Immature natural killer cell (primary cell): ENCODE measurements at places on chromosomes 3 and 15.

- no peak for DNase-seq
- no peaks in the 10 kb centered on the region for H3K27me3 ChIP-seq
- no peak overlapping the region for H3K4me3 ChIP-seq
Measured at GRCh38 chr3:96347289-96347688, 467.1 kb upstream of the EPHA6 start.

- no peaks in the 10 kb centered on the region for H3K36me3 ChIP-seq
- H3K27me3 ChIP-seq, result peaks cover 37% of the 10 kb centered on the region
- peaks cover 27% of the 10 kb centered on the region for H3K4me1 ChIP-seq
- H3K4me3 ChIP-seq, result no peak overlapping the region
Measured at GRCh38 chr15:94580211-94580885, 349.0 kb downstream of the MCTP2 start.

GRCh38 chr15:41780266-41780665 is 6.0 kb downstream of the MAPKBP1 start:
- no peak overlapping the region for H3K27ac ChIP-seq
- H3K36me3 ChIP-seq, result peaks cover 3% of the 10 kb centered on the region
- H3K4me1 ChIP-seq, result peaks cover 62% of the 10 kb centered on the region
- H3K27me3 ChIP-seq, result no peaks in the 10 kb centered on the region
- H3K4me3 ChIP-seq, result no peak overlapping the region
- DNase-seq, result no peak

DNA sequence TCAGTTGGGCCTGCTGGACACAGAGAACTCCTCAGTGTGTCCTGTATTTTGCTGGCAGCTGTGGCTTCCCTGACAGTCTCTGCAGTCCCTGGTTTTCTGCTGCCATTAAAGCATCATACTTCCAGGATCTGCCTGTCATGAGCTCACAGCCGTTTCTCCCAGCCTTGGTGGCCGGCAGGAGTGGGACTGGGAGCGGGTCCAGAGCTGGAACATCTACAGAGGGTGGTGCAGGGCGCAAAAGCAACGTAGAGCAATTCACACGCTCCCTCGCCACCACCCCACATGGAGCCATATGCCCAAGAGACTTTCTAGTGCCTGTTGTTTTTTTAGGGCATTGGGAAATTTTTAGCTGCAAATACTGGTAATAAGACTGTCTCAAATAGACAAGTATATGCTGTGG is 33.6 kb downstream of the ABTB1 start:
- H3K4me1 ChIP-seq, result no peaks in the 10 kb centered on the region
- no peak overlapping the region for H3K4me3 ChIP-seq
- no peaks in the 10 kb centered on the region for H3K36me3 ChIP-seq
- no peak for DNase-seq
- H3K27me3 ChIP-seq, result no peaks in the 10 kb centered on the region

DNA sequence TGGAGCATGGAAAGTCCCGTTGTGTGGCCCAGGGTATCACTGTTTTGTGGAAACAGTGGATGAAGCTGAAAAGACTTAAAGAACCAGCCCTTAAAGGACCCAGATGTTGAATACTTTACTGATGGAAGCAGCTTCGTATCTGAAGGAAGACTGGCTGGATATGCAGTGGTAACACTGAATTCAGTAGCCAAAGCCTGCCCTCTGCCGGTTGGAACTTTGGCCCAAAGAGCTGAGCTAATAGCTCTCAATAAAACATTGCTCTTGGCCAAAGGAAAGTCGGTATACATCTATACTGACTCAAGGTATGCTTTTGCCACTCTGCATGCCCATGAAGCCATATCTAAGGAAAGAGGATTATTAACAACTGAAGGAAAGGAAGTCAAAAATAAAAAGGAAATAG is 885.4 kb downstream of the PDCD6IP start:
- no peaks in the 10 kb centered on the region for H3K36me3 ChIP-seq
- no peak for DNase-seq
- no peak overlapping the region for H3K4me3 ChIP-seq
- no peaks in the 10 kb centered on the region for H3K4me1 ChIP-seq
- H3K27ac ChIP-seq, result no peak overlapping the region

DNA sequence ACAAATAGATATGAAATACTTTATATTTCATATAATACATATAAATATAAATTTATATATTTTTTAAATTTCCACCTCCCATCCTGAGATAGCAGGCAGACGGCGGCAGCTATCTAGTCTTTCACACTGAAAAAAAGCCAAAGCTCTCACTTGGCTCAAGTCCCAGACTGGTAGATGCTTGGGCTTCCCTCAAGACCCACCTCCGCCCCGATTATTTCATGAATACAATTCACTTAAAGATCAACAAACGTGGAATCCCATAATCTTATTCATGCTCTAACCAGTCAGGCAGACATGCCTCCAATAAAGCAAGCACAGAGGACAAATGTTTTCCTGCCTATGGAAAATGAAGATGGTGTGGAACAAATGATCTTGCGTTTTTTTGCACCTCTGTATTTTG is 275.9 kb upstream of the NR2F2 start:
- H3K4me3 ChIP-seq, result no peak overlapping the region
- peaks cover 25% of the 10 kb centered on the region for H3K27me3 ChIP-seq
- H3K27ac ChIP-seq, result no peak overlapping the region
- no peak for DNase-seq
- H3K4me1 ChIP-seq, result peaks cover 14% of the 10 kb centered on the region

DNA sequence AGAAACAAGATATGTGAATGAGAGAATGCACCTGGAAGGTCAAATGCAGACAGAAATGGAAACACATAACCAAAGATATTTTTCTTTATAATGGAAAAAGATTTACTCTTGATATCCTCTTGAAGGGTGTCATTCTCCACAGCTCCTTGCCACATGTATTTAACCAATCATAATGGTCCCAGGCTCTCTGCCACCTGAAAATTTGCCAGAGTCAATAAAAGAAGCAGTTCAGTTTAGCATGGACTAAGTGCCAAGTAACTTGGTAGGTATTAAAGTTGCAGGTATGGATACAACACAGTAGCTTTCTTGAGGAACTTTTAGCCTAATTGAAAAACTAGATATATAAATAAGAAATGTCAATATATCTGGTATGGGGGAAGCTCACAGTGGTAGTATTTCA is 33.5 kb downstream of the TUSC7 start:
- peaks cover 2% of the 10 kb centered on the region for H3K27me3 ChIP-seq
- no peak overlapping the region for H3K27ac ChIP-seq
- no peaks in the 10 kb centered on the region for H3K4me1 ChIP-seq
- H3K36me3 ChIP-seq, result no peaks in the 10 kb centered on the region
- no peak for DNase-seq

DNA sequence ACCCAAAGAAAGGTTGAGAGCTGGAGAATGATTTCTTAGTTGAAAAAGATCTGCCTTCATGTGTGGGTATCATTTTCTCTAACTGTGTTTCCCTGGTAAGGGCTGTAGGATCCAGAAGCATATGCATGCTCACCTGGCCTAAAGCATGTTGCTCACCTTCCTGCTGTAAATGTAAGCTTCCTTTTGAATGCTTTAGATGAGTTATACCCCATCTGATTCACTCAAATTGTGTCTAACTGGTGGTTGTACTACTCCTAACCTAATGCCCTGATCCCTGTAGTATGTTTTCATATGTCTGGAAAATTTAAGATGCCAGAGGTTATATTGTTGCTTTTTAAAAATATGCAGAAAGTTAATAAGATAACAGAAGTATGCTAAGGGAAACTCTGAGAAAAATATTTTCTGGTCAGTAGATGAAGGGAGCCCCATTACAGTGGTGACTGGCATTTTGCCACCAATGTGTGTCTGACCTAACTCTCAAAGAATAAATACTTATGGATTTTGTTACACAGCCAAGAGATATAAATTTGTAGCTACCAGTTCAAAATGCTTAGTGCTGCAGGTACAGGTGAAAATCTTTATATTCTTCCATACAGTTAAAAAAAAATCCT is 7.7 kb downstream of the FILIP1L start:
- peaks cover 5% of the 10 kb centered on the region for H3K36me3 ChIP-seq
- H3K4me1 ChIP-seq, result no peaks in the 10 kb centered on the region
- no peak overlapping the region for H3K4me3 ChIP-seq

- no peak for DNase-seq
- no peak overlapping the region for H3K27ac ChIP-seq
- no peaks in the 10 kb centered on the region for H3K36me3 ChIP-seq
- no peaks in the 10 kb centered on the region for H3K27me3 ChIP-seq
Measured at GRCh38 chr15:68389936-68390817, 41.8 kb downstream of the ITGA11 start.

DNA sequence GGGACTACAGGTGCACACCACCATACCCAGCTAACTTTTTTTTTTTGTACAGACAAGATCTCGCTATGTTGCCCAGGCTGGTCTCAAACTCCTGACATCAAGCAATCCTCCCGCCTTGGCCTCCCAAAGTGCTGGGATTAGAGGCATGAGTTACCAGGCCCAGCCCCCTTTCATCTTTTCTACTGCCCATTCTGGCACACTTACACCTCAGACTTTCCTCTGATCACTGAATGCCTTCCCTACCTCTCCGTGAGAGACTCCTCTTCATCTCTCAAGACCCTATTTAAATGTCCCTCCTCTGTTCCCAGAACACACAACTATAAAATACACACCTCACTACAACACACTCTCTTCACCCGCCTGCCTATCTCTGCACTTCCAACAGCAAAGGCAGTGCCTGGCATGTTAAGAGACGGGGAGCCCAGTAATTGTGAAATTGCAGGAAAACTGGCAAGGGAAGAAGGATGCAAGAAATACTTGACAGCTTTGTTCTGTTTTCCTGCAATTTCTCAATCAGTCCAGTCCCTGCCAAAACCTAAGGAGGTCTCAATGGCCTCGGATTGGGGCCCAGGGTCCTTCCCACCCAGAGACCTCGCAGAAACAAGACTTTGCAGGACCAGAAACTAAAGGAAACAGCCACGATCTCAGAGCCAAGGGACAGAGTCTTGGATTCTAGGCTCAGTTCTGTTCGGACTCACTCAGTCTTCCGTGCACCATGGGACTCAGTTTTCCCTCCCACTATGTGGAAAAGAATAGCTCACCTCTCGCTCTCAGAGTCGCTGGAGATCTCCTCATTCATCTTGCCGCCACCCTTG is 849 bp downstream of the RRP9 start:
- peak overlapping the region; percentile 89 for H3K4me3 ChIP-seq
- H3K27me3 ChIP-seq, result peaks cover 5% of the 10 kb centered on the region
- peaks cover 26% of the 10 kb centered on the region for H3K4me1 ChIP-seq

DNA sequence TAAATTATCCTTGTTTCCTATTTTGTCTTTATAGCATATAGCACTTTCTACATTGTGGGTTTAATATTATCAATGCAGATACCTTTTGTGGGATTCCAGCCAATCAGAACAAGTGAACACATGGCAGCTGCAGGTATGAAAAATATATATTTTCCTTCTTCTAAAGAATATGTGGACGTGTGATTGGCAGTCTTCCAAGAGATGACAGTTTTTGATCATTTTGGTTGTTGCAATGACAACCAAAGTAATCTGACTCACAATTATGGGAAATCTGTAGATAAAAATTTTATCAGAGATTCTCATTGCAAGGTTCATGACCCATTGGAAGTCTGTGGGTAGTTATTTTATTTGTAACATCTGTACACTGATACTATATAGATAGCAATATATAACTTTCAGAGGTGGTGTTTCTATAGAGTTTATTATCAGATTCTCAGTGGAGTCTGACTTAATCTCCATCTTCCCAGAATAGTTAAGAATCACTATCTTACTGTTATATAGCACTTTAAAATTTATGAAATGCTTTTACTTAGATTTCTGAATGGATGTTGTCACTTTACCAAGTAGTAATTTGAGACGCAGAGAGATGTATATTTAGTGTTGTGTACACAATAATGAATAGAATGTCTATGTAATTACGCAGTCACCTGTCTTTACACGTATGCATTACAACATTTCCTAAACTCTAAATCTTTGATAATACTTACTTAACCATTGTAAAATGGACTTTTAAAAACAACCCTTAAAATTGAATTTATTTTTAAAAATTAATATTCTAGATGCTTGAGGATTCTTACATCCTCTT is 82.5 kb downstream of the STT3B start:
- peaks cover 7% of the 10 kb centered on the region for H3K36me3 ChIP-seq
- H3K27ac ChIP-seq, result no peak overlapping the region
- H3K4me1 ChIP-seq, result peaks cover 29% of the 10 kb centered on the region
- no peak for DNase-seq

DNA sequence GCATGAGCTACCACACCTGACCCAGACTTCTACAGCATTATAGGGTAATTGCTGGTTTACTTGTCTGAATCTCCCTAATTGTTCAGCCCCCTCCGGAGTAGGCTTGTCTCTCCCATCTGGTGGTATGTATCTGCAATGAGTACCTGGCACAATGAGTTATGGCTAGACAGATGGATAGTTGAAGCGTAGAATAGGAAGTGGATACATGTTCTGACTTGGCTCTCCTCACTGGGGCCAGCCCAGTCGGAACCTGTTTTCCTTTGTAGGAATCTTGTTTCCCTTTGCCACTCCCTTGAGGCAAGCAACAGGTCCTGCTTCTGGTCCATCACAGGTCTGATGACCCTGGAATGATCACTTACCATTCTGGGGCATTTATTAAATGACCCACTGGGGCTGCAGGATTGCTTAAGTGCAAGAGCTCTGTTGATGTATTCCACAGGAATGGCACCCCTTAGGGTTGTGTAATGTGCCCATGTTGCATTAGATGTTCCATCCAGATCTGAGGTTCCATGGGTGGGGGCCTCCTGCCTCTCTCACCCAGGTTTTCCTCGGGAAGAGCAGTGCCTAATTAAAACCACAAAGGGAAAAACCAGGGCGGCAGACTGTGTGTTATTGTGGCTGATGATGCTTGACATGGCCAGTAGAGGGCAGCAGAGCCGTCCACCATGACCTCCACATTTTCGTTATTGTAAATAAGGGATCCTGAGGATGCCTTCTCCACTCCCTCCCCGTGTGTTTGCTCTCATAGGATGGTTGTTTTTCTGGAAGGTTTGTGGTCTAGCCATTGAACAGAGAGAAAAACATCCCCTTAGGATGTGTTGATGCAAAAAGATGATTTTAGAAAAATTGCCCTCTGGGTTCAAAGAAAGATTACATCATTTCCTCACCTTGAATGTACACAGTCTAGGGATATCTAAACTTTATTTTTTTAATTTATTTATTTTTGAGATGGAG is 58.0 kb downstream of the CMTM8 start:
- H3K27me3 ChIP-seq, result peaks cover 4% of the 10 kb centered on the region
- peak; percentile 46 for DNase-seq
- no peak overlapping the region for H3K27ac ChIP-seq
- H3K36me3 ChIP-seq, result no peaks in the 10 kb centered on the region

- no peak for DNase-seq
- peak overlapping the region; percentile 71 for H3K27ac ChIP-seq
- peaks cover 18% of the 10 kb centered on the region for H3K36me3 ChIP-seq
- H3K4me3 ChIP-seq, result no peak overlapping the region
- no peaks in the 10 kb centered on the region for H3K27me3 ChIP-seq
Measured at GRCh38 chr3:45701172-45701867, 12.1 kb downstream of the SACM1L start.

- H3K4me3 ChIP-seq, result no peak overlapping the region
- DNase-seq, result no peak
- H3K36me3 ChIP-seq, result no peaks in the 10 kb centered on the region
- no peaks in the 10 kb centered on the region for H3K4me1 ChIP-seq
- H3K27me3 ChIP-seq, result no peaks in the 10 kb centered on the region
Measured at GRCh38 chr15:33852570-33852969, 115.7 kb upstream of the CHRM5 start.
